ENCODE measurements at places on chromosomes 13 and 19.

DNA sequence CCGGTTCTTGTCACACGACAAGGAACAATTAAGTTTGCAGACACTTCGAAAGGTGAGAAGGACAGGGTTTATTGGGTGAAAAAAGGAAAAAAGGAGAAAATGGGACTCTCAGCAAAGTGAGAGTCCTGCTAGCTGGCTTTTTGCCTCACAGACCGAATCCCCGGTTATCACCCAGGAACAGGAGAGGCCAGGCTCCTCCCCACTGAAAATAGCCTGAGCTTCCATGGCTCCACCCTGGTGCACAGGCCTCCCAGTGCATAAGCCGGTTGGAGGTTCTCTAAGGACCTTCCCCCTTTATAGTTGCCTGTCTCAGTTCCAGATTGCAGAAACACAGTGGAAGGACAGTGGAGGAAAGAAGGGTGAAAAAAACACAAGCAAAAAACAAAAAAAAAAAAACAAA lies 571.7 kb downstream of the KCTD12 start:
- no peak for DNase-seq

DNA sequence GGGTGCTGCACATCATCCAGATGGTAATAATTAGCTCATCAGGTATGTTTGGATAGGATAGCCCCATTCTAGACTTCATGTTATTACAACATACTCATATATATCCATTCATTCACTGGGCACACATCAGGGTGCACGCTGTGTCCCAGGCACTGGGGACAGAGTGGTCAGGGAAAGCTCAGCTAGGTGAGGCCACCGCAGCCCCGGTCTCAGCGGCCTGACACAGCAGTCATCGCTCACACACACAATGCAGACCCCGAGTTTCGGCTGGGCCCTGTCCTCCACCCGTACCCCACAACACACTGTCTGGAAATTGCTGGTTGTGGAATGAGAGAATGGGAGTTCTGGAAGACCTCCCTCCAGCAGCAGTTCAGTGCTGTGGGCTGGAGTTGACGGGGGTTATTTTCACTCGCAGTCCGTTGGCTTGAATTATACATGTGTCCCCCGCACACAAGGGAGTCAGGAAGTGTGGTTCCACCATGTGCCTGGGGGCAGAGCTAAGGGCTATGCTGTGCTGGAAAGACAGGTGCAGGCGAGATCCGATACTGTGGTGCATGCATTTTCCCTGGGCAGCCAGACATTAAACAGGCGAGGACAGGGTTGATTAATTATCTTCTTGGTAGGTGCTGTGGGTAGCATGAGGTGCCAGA lies 257.6 kb downstream of the TEX29 start:
- DNase-seq, result peak; percentile 25

DNA sequence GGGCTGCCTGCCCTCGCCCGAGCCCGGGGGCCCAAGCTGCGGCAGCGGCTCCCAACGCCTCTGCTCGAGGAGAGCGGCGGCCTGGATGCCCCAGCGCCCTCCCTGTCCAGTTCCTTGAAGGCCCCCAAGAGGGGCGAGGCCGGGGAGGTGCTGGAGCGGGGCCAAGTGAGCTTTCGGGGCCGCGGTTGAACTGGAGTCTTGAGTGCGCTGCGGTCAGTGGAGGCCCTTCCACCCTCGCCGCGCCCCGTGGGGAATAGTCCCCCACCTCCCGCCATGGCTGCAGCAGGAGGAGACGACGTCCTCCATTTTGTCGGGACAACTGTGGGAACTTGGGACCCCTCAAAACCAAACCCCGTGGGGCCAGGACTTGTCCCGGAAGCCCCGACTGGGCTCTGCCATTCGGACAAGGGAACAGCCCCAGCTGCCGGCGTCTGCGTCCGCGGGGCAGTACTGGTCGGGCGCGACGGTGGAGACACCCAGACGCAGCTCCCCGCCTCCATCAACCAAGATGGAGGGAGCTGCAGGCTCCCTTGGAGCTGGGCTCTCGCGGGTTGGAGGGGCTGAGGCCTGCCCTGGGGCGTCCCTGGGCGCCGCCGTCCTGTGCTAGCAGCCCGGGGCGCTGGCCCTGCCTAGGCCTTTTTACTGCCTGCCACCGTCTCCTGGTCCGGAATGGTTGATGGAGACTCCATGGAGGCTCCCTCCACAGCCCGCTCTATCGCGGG lies 736 bp upstream of the ZMYM5 start:
- peak; percentile 74 for DNase-seq

DNA sequence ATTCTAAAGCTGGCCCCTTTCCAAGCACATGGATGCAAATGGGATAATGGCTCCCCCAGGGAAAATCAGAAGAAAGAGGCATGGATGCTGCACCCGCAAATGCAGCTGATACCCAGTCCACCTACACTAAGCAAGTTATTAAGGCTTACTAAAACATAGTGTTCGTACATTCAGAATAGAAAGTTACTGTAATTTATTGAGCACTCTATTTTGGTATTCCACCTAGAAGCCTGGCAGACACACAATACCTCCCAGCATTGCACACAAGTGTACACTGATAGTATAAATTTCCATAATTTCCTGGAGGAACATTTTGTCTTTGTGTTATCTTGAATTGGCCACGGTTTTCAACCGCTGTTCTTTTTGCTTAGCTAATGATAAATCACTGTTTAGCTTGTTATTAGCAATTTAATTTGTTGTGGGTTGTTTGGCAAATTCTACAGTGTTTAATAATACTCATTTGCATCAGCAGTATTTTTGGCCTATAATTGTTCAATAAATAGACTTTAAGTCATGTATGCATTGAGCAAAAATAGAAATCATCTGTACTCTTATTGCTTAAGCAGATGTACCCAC lies 94.5 kb upstream of the MRI1 start:
- no peak for DNase-seq

GRCh38 chr19:485583-486236 lies 10.6 kb upstream of the MADCAM1 start:
- peak; percentile 83 for DNase-seq

- peak; percentile 79 for DNase-seq
Measured at GRCh38 chr13:100234006-100234405, 145.1 kb downstream of the PCCA start.

GRCh38 chr13:99432609-99433542 lies 68.4 kb upstream of the TM9SF2 start:
- DNase-seq, result no peak

DNA sequence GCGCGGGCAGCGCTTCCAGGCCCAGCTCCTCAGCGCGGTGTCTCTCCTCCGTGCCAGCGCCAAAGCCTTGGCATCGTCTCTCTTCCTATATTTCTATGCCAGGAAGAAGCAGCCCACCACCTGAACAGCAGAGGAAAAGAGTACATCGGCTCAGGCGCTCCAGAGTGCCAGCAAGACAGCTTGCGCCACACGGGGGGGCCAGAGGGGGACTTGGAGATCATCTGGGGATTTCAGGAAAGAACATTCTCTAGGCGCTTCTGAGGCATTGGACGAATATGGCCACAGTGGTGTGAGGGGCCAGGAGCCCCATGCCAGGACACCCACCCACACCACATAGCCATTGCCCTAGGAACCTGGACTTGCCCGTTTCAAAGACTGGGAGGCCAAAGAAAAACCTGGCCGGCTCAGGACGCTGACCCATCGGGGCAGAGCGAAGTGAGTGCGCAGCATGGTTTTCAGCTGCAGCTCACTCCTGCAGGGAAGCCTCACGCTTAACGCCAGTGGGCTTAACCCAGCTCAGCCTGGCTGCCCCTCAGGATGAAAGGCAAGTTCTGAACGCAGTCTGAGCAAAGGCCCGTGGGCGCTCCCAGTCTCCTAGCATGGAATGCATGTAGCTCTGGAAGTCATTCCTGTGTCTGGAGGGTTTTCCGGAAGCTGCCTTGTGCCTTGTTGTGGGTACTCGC lies 62.1 kb downstream of the GGACT start:
- DNase-seq, result no peak

DNA sequence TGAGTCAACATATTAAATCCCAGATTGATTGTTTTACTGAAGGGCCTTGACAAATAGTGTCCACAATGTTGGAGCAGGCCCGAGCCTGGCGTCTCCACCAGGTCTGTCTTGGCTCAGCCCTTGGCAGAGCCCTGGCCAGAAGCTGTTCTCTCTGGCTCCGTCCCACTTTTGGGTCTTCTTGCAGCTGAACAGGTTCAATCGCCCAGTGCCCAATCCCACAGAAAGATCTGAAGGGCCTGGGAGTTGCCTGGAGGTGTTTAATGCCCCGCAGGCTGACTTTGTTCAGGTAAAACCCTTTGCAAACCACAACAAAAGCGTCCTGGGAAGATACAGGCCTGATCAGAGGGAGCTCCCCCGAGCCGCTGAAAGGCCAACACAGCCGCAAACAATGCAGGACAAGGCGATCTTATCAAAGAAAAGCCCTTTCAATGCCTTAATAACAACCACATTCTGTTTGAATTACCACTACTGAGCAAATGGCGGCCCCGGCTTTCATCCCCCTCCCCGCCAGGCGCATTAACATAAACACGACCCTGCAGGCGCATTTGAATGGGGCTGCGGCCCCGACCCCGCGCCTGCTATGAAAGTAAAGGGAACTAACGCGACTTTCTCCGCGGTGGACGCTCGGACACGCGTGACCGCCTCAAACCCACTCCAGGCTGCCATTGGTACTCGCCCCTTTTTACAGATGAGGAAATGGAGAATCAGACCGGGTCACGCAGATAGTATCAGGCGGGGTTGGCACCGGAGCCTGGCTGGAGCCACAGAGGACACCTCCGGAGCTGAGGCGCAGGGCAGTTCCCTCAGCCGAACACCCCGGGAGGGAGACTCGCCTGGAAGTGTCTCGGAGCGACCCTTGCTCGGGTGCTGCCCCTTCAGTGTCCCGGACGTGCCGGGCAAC lies 3.1 kb downstream of the CDX2 start:
- no peak for DNase-seq

DNA sequence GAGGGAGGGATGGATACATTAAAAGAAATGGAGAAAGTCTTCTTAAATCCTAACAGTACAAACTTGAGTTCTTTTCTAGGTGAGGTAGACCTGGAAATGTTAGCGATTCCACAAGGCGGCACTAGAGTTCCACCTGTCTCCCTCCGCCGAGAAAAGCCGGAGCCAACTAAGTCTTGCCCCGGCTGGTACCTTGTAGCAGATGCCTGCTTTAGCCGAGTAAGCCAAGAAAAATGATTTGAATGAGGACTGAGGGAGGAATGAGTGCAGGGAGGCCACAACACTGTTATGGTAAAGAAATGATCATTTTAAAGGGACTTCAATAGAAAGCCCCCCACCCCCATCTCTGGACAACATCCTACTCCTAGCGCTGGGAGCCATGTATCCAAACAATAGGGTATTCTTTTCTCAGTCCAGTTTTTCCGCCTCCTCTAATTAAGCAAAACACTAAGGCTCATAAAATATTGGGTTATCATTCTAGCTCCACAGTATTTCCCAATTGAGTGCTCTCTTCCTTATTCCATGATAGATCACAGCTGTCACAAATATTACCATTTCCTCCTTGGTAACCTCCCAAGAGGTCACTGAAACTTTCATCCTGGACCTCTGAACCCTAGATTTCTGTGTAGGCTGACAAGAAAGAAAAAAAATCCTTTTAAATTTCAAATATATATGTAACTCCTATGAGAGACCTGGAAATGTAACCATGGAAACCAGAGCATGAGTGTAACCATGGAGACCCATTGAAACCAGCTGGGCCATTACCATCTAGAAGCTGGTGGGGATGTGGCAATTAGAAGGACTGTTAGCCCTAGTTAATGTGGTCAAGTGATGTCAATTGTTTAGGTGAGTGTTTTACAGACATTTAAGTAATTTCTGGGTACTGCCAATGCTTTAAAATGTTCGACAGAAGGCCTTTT lies 58.3 kb downstream of the GPALPP1 start:
- peak; percentile 81 for DNase-seq

GRCh38 chr19:35755550-35756376 lies 1.1 kb downstream of the HSPB6 start:
- DNase-seq, result no peak

- DNase-seq, result peak; percentile 70
Measured at GRCh38 chr19:46616631-46617322, 8.1 kb downstream of the PTGIR start.

GRCh38 chr13:114259974-114260373 lies 21.4 kb upstream of the UPF3A start:
- peak; percentile 84 for DNase-seq

GRCh38 chr13:21034603-21035191 lies 26.7 kb downstream of the LATS2 start:
- DNase-seq, result no peak

- DNase-seq, result no peak
Measured at GRCh38 chr19:39308531-39309304, 11.9 kb downstream of the LRFN1 start.

DNA sequence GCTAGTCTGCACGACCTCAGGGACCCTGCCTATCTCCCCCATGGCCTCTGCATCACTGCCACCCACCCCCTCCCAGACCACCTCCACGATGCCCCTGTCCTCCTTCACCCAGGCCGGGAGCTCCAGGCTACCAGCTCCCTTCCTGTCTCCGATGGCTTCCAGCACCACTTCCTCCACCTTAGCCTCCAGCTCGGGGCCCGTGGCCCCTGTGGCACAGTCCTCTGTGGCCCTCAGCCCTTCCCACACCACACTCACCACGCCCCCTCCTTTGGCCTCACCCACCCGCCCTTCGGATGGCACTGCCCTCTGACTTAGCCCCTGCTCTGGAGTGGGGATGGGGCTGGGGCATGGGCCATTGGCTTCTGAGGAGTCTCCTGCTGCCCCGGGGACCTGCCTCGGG lies 7.2 kb downstream of the PALM3 start:
- no peak for DNase-seq

- DNase-seq, result peak; percentile 15
Measured at GRCh38 chr19:15934332-15935078, at the start of gene CYP4F11. TSS of gene CYP4F11 (minus strand) at chr19:15934529. CDS start at chr19:15934408, 121 bp downstream.

DNA sequence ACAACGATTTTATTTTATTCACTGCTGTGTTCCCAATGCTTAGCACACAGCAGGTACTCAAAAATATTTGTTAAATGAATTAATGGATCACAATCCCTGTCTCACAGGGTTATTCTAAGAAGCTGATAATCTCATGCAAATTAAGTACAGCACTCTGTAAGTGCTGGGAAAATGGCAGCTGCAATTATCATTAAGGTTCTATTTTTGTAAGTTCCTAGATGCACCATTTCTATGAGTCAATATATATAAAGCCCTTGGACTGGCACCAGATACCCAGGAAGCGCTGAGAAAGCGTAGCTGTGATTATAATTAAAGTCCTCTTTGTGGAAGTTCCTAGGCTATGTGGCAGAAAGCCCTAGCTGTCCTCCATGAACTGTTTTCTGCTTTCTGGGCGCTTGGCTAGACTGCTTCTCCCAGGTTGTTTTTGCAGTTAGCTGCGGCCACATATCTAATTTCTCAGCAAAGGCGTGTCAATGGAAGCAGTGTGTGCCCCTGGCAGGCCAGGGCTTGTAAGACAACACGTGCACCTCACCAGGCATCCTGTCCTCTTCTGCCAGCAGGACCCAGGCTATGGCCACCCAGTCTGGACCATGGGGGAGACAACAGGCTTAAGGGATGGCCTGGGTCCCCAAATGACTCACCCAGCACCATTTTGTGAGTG lies 5.2 kb upstream of the SRRM5 start:
- peak; percentile 56 for DNase-seq

Measured in COR-L47 (cell line).